ENCODE measurements at places on chromosomes 12 and 14.

- DNase-seq, result no peak
Observed at GRCh38 chr12:59904874-59905521, 309.2 kb downstream of the SLC16A7 start.

GRCh38 chr12:108169708-108170107, 40.6 kb downstream of the WSCD2 start:
- DNase-seq, result no peak

GRCh38 chr14:66380143-66380542, 106.0 kb upstream of the CCDC196 start:
- DNase-seq, result no peak

DNA sequence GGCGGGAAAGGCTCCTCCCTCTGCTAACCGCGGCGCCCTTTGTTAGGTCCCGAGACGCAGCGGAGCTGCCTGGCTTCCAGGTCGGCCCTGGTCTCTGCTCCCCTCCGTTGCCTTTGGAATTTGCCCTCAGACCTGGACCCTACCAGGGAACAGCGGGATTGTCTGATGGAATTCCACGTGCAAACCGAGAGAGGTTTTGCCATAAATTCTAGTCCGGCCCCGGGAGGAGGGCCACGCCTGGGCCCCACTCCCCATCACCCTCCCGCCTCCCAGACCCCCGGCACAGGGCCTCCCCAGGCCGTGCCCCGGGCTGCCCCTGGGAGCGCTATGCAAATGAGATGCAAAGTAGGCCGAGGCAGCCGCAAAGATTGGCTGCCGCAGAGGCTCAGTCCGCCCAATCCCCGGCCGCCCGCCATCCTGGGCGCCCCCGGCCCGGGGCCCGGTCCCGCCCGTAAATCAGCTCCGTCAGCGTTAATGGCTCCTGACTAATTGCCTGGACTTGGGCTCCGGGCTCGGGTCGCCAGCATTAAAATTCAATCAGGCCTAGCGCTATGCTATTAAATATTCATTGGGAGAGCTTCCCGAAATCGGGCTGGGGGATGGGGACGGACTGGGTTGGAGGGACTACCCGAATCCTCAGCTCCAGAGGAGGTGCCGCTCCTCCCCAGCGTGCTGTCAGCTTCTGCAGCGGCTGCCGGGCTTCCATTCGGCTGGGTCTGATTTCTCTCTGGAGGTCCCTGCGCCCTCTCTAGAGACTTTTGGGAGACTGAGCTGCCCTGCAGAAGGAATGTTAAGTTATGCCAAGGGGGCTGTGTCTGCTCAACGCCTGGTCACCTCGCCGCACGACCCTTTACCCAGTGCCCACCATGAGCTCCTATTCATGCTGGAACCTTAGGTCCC, 15.7 kb upstream of the FIGNL2 start:
- DNase-seq, result no peak

DNA sequence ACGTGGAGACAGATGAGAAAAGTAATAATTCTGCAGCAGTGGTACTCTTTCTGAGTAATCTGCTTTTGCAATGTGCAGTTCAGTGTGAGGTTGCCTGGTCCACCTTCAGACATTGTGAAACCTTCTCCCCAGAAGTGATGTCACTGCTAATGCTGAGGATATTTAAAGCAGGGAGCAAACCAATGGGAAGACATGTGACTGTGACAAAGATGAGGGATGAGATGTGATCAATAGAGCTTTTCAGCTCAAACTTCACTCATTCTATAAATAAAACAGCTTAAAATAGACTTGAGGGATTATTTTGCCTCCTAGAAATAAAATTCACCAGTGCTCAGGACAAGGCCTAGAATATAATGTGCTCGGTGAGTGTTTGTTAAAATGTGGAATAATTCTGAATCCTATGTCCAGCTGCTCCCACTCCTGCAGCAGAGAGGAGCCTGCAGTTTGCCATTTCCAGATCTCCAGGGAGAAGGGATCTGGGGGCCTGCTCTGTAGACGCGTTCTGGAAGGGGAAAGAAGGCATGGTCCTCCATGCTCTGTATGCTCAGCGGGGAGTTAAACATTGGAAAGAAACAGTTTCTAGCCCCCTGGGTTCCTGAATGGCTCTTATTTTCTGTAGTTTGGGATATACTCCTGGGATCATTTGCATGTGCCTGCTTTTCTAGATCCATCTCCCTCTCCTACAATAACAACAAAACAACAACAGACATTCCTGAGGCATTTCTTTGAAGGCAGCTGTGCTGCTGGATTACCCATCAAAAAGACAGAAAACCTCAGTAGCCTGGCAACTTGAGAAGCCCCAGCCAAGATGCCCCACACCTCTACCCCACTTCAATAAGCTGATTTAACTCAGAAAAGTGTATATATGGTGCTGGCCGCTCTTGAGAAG, 8.9 kb downstream of the SLC7A8 start:
- DNase-seq, result no peak

DNA sequence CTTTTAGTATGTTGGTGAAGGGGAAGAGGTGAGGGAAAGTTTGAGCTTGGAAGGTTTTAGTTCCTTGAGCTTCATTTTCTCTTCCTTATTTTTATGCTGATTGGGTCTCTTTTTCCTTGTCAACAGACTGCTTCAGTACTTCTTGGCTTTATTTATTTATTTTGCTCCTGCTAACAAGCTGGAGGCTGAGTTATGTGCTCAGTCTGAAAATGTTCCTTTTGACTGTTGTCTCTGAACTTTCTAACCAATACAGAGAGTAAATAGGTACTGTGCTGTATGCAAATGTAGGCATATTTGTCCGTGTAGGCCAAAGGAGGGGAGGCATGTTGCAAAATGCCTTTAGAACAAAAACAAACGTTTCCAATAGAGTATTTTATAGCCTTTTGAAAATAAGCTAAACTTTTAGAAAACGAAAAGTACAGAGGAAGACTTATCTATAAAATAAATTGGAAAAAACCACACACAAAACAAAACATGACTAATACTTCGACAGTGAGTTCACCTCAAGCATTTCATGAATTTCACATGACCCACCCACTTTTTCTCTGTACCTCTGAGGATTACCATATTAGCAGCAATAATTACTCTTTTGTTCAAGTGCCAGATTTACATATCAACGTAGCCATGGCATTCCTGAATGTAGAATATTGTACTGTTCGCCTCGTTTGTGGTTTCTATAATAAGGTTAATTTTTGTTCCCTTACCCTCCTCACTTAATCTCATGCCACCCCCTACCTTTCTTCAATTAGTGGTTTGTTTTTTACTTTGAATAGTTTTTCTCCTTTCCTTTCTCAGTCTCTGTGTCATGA, 4.7 kb upstream of the CREBL2 start:
- no peak for DNase-seq

GRCh38 chr12:39990122-39991101, 115.5 kb downstream of the SLC2A13 start:
- DNase-seq, result no peak

Measured in brain pericyte (primary cell).